ENCODE measurements at places on chromosomes 5 and 9.

DNA sequence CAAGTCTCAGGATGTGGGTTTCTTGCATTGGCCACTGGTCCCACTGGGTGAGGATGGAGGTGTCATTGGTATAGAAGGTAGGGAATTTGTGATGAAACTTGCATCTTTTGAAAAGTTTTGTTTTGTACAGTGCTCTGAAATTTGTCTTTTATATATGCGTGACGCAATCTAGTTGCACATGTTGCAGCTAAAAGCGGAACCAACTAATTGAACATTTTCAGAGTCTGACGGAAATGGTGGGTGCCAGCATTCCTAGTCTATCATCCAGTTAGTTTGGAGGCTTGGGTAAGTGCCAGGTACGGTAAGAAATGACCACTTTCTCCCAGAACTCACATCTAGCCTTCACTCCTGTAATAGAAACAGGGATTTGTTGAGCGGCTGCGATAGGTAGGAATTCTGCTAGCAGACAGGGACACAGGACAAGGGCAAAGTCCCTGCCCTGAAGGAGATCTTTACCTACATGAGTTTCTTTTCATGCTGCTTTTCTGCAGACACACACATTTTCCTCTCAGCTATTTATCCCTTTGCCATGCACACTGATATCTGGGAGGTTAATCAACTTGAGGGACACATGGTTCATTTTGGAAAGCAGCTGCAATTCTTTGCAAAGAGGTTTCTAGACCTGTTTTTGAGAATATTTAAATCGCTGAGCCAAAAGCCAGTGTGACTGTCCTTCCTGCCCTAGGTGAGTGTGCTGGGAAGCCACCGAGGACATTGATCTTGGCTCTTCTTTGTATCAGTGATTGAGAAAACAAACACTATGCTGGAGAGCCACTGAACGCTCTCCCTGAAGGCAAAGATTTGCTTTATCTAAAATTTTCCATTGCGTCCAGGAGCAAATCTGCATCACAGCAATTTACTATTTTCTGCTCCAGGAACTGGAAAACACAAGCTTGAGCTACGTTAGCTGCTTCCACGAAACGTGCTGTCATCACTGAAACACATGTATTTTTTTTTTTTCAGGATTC is 89.7 kb downstream of the DAP start:
- H3K27ac ChIP-seq = no peak overlapping the region
- H3K36me3 ChIP-seq = no peaks in the 10 kb centered on the region
- H3K4me3 ChIP-seq = no peak overlapping the region
- DNase-seq = no peak
- peaks cover 1% of the 10 kb centered on the region for H3K27me3 ChIP-seq

GRCh38 chr5:37603072-37603471 is 224.0 kb downstream of the WDR70 start:
- H3K27ac ChIP-seq = no peak overlapping the region
- no peak for DNase-seq

DNA sequence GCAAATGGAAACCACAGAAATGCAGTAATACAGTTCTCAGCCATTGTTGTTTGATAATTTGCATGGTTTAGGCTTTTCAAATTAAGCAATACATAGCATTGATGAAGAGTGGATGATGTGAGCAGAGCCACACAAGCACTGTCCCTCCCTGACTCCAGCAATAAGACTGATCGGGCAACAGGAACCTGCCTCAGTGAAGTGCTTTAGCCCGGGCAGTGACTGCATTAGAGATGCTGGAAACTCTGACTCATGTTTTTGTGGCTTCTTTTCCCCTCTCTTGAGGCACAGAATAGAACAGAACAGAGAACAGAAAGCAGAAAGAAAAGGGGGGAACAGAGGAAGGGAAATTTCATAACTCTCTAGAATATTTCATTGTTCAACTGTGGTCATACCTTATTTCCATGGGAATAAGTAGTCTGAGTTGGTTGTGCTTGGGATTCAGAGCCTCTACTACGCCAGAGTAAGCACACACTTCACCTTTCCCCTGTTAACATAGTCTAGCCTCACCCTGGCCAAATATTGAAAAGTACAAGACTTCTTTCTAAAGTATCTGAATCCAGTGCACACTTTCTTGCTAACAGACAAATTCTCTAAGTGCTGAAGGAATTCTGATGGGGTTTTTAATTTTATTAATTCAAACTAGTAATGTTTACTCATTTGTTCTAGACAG is 164.8 kb upstream of the VCAN start:
- H3K36me3 ChIP-seq = no peaks in the 10 kb centered on the region
- peaks cover 6% of the 10 kb centered on the region for H3K4me1 ChIP-seq
- H3K27ac ChIP-seq = no peak overlapping the region
- no peaks in the 10 kb centered on the region for H3K27me3 ChIP-seq
- peak; percentile 38 for DNase-seq

DNA sequence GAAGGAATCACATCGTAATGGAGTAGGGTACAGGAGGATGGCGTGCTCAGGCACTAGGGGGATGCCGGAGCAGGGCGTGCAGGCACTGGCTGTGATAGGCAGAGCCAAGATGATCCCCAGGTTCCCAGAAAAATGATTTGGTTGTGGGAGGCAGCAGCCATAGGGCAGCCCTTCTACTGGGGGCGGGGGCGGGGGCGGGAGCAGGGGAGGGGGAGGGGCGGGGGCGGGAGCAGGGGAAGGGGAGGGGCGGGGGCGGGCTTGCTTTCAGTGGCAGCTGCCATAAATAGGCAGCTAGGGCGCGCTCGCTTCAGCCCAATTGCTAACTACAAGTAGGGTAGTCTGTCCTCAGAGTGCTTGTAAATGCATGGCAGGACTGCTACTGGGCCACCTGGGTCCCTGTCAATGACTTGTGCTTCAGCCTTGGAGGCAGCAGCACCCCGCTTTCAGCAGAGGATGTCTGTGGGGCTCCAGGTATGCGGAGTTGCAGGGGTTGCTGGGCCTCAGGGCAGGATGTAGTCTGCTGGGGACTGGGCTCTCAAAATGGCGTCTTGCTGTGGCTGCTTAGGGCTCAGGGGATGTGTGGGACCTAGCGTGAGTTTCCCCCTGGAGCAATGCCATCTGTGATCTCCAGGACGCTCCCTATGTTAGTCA is 354.3 kb downstream of the RAB3C start:
- H3K4me3 ChIP-seq = no peak overlapping the region
- DNase-seq = no peak
- H3K27me3 ChIP-seq = peaks cover under 1% of the 10 kb centered on the region
- H3K27ac ChIP-seq = no peak overlapping the region

DNA sequence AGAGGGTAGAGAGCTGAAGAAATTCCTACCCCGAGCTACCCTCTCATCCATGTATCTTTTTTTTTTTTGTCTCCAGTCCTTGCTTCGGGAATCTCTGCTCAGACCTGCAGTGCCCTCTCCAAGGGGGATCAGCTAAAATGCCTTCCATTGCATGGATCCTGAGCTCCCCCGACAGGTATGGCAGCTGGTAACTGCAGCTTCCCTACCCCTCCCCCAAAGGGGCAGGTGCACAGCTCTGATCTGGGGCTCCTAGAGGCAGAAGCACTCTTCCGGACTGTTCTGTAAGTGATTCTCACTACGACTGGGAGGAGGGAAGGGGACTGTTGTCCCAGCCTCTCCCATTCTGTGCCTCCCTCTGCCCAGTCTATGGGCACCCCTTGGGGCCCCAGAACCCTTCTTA is 169.6 kb downstream of the MELK start:
- H3K4me3 ChIP-seq = no peak overlapping the region
- no peaks in the 10 kb centered on the region for H3K36me3 ChIP-seq
- peaks cover 2% of the 10 kb centered on the region for H3K4me1 ChIP-seq
- no peak for DNase-seq
- H3K27me3 ChIP-seq = peaks cover 39% of the 10 kb centered on the region
- H3K27ac ChIP-seq = no peak overlapping the region

GRCh38 chr5:161085056-161085455 is 233.0 kb upstream of the ATP10B start:
- no peak overlapping the region for H3K27ac ChIP-seq
- H3K4me3 ChIP-seq = no peak overlapping the region
- H3K27me3 ChIP-seq = no peaks in the 10 kb centered on the region
- no peaks in the 10 kb centered on the region for H3K36me3 ChIP-seq
- DNase-seq = no peak

- no peaks in the 10 kb centered on the region for H3K27me3 ChIP-seq
- H3K4me3 ChIP-seq = no peak overlapping the region
- no peak overlapping the region for H3K27ac ChIP-seq
- H3K4me1 ChIP-seq = no peaks in the 10 kb centered on the region
- H3K36me3 ChIP-seq = no peaks in the 10 kb centered on the region
These were observed 159.9 kb downstream of the LURAP1L start for GRCh38 chr9:12934545-12935272.

- DNase-seq = no peak
- no peak overlapping the region for H3K27ac ChIP-seq
- H3K4me1 ChIP-seq = no peaks in the 10 kb centered on the region
- H3K36me3 ChIP-seq = peaks cover 30% of the 10 kb centered on the region
- H3K27me3 ChIP-seq = no peaks in the 10 kb centered on the region
- no peak overlapping the region for H3K4me3 ChIP-seq
These were observed 99.9 kb downstream of the TTC39B start for GRCh38 chr9:15206903-15207696.

- no peak overlapping the region for H3K4me3 ChIP-seq
- H3K27me3 ChIP-seq = peaks cover 3% of the 10 kb centered on the region
- no peaks in the 10 kb centered on the region for H3K4me1 ChIP-seq
- no peaks in the 10 kb centered on the region for H3K36me3 ChIP-seq
These were observed 33.4 kb upstream of the FCHO2 start for GRCh38 chr5:72922422-72922821.

- no peak for DNase-seq
- no peaks in the 10 kb centered on the region for H3K36me3 ChIP-seq
- H3K27me3 ChIP-seq = no peaks in the 10 kb centered on the region
- no peak overlapping the region for H3K4me3 ChIP-seq
- H3K27ac ChIP-seq = no peak overlapping the region
These were observed 87.6 kb downstream of the ADRB2 start for GRCh38 chr5:148913985-148914431.

DNA sequence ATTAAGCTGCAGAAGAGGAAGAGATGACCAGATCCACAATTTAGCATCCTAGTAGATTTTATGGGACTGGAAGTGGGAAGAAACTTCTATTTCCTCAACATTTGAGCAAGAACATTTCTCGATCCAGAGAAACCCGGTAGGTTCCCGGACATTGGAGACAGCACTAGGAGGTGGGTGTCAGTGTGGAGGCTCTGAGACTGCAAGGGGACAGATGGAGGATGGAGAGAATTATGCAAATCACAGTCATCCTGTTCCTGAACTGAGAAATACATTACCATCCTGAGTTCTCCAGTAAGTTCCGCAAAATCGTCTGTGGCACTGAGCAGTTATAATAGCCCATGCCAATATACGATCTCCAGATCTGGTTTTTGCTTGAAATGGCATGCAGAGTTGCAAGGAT is 25.6 kb downstream of the GLDC start:
- H3K4me1 ChIP-seq = no peaks in the 10 kb centered on the region
- no peaks in the 10 kb centered on the region for H3K36me3 ChIP-seq
- no peak overlapping the region for H3K27ac ChIP-seq
- no peak for DNase-seq

- H3K4me1 ChIP-seq = peaks cover 6% of the 10 kb centered on the region
- no peak for DNase-seq
These were observed 61.0 kb downstream of the SUB1 start for GRCh38 chr5:32646061-32646969.

DNA sequence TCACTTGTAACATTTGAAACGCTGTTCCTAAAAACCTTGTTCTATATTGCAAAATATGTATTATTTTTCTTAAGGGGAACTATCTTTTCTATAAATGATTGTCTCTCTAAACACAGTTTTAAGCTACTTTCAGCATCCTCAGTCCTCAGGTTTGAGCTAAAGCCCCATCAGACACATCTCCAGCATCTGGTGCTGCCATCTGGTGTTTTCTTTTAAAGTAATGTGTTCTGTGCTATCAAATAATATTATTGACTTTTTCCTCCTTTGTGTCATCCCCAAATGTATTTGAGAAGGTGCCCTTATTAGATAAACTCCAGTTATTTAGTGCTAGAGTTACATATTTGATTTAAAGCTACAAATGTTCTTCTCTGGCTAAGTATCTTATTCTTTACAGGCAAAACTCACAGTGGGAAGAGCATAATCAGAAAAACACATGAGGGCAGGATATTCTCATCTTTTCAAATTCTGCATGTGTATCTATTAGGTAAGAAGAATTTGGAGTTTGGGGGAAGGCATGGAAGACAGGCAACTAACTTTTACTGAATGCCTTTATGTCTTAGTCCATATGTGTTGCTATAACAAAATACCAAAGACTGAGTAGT is 27.5 kb downstream of the ZNF474 start:
- no peaks in the 10 kb centered on the region for H3K36me3 ChIP-seq
- H3K4me1 ChIP-seq = no peaks in the 10 kb centered on the region
- DNase-seq = no peak

- no peak overlapping the region for H3K27ac ChIP-seq
- H3K4me1 ChIP-seq = peaks cover 35% of the 10 kb centered on the region
- H3K27me3 ChIP-seq = no peaks in the 10 kb centered on the region
- H3K4me3 ChIP-seq = no peak overlapping the region
- no peaks in the 10 kb centered on the region for H3K36me3 ChIP-seq
These were observed 124.4 kb downstream of the PIK3R1 start for GRCh38 chr5:68339921-68340321.

- peaks cover 3% of the 10 kb centered on the region for H3K27me3 ChIP-seq
- peaks cover 2% of the 10 kb centered on the region for H3K36me3 ChIP-seq
- H3K4me3 ChIP-seq = no peak overlapping the region
- H3K27ac ChIP-seq = peak overlapping the region; percentile 68
These were observed 18.9 kb downstream of the CSF1R start for GRCh38 chr5:150067405-150067960.

GRCh38 chr5:59035681-59036080 is 452.8 kb downstream of the RAB3C start:
- peak overlapping the region; percentile 97 for H3K27ac ChIP-seq
- peak overlapping the region; percentile 84 for H3K4me3 ChIP-seq
- no peak for DNase-seq
- H3K4me1 ChIP-seq = peaks cover 45% of the 10 kb centered on the region
- no peaks in the 10 kb centered on the region for H3K27me3 ChIP-seq
- H3K36me3 ChIP-seq = peaks cover 71% of the 10 kb centered on the region

- no peak overlapping the region for H3K27ac ChIP-seq
- no peak for DNase-seq
- peaks cover 36% of the 10 kb centered on the region for H3K4me1 ChIP-seq
- no peaks in the 10 kb centered on the region for H3K36me3 ChIP-seq
- H3K27me3 ChIP-seq = no peaks in the 10 kb centered on the region
- no peak overlapping the region for H3K4me3 ChIP-seq
These were observed 48.8 kb downstream of the FANCC start for GRCh38 chr9:95268681-95269080.

- no peak overlapping the region for H3K4me3 ChIP-seq
- H3K4me1 ChIP-seq = no peaks in the 10 kb centered on the region
- H3K27ac ChIP-seq = no peak overlapping the region
- H3K27me3 ChIP-seq = peaks cover 8% of the 10 kb centered on the region
- no peak for DNase-seq
- no peaks in the 10 kb centered on the region for H3K36me3 ChIP-seq
These were observed 38.9 kb upstream of the TRAF1 start for GRCh38 chr9:120965344-120966012.

All from activated CD4-positive, alpha-beta memory T cell treated with anti-CD3 and anti-CD28 coated beads, Interleukin-2, amount 10 ng/mL, durations not matched to agents 7 days and 5 days (primary cell).